CD4-positive, alpha-beta T cell treated with Interleukin-12 subunit alpha and Interleukin-12 subunit beta, for 1 hour (primary cell): ENCODE measurements at places on chromosomes 5 and 9.

GRCh38 chr9:132288361-132288760 is 66.4 kb downstream of the SETX start:
- no peak for DNase-seq

GRCh38 chr9:129458663-129459546 is 162.0 kb downstream of the C9orf50 start:
- DNase-seq: no peak

DNA sequence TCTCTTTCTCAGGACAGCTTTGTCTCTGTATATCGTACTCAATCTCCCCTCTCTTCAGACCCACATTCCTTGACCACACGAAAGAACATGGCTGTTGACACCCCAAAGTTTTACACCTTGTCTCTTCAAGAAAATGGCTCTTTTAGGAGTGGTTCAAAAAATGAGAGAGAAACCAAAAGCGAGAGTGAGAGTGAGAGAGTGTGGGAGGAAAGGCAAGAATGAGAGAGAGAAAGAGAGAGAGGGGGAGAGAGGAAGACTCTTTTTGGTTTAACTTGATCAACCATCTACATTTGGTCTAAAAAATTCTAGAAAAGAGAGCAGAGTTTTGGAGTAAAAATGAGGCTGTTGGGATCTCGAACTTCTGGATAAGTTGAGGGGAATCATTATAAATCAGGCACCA is 581.8 kb upstream of the WWC1 start:
- DNase-seq: no peak

DNA sequence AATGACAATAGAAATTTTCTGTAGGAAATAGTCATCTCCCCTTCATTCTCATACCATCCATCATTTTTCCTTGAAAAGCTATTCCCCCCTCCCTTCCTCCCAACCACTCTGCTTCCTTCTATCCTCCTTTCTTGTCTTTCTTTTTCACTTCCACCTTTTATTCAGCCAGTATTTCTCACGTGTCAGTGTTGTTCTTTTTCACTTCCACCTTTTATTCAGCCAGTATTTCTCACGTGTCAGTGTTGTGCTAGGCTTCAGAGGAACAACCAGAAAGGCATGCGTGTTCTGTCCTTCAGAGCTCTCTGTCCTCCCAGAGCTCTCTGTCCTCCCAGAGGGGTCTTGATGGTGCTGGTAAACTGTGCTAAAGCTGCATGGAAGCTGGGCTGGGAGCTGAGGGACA is 419.6 kb downstream of the GADD45G start:
- DNase-seq: no peak

DNA sequence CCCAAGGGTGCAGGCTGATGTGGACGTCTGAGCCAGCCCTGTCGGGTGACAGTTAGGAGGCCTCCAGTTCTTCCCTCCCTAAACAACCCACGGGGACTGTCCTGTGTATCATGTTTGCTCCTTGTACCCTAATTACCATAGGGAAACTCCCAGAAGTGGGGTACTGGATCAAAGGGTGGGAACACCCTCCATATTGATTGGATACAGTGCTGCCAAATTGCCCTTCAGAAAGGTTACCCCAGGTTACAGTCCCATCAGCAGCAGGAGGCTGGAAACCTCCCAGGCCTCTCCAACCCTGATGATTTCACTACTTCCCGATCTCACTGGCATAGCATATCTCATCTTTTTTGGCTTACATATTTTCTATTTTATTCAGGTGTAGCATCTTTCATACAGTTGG is 22.0 kb downstream of the UBE2QL1 start:
- no peak for DNase-seq

- DNase-seq: no peak
These were observed 25.9 kb downstream of the GALNT12 start for GRCh38 chr9:98833090-98833956.

GRCh38 chr5:120228262-120229031 is 235.7 kb upstream of the PRR16 start:
- no peak for DNase-seq

GRCh38 chr9:93126151-93126781 is 7.8 kb downstream of the NINJ1 start:
- DNase-seq: peak; percentile 38

DNA sequence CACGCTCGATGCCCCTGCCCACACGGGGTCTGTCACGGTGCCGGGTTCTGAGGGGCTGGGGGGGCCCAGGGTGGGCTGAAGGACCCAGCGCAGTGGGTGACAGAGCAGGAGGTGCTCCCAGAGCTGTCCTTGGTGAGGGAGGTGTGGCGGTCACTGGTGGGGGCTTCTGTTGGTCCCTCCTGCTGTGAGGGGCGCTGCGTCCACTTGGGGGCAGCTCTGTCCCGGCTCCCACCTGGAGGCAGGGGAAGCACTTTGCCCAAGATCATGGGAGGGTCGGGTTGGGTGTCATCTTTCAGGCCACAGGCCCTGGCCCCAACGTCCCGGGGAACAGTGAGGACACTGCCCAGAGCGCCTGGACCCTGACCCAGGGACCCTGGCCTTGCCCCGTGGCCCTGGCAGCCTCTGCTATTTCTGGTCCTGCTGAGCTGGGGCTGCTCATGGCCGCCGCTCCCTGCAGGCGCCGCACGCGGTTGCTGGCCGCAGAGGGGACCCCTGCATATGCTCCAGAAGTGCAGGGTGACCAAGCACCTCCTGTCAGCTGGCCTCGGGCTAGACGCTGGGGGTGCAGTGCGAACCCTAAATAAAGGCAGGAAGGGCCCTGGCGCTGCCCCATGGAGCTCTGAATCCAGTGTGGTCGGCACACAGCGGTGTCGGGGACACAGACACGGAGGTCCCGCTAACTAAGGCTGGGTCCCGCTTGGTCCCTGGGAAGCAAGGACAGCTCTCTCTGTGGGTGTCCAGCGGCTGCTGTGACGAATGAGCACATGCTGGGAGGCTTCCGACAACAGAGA is 11.6 kb upstream of the RNU6ATAC start:
- DNase-seq: no peak

GRCh38 chr9:127492616-127493015 is 41.3 kb downstream of the LRSAM1 start:
- DNase-seq: no peak

- DNase-seq: no peak
These were observed 10.6 kb downstream of the AFF4 start for GRCh38 chr5:132952829-132953228.

- DNase-seq: no peak
These were observed 5.2 kb downstream of the STOM start for GRCh38 chr9:121364886-121365285.

DNA sequence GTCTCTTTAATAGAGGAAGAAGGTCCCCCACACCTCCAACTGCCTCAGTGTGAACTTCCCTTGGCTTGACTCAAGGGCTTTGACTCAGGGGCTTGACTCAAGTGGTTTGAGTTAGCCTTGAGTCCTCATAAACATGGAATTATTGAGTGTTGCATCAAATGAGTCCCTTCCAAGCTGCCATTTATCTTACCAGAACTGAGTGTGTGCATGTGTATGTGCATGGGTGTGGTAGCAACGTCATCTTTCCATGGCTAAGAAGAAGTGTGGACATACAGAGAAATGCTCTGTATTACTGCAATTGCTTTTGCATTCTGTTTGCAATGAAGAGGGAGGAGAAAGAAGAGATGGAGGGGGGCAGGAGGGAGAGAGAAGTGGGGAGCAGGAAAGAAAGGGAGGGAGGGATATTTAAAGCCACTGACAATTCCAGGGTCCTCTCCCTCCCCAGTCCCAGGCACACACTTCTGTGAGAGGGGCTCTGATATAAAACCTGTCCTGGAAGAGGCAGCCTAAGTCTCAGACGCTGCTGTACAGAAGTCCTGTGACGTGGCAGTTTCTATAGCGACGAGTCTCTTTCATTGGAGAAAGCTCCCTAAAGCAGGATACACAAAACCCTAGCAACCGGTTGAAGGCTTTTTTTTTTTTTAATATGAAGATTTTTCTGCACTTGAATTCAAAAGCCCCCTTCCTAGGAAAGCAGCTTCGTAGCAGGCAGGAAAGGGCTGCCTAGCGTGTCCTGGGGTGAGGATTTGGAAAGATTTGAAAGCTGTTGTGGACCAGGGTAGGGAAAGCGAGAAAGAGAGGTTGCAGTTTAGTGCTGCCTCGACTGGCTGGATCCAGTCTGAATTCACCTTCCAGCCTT is 93.3 kb upstream of the MAP1B start:
- no peak for DNase-seq

GRCh38 chr5:56443826-56444225 is 210.7 kb upstream of the ANKRD55 start:
- DNase-seq: no peak

GRCh38 chr5:35694481-35694880 is 76.8 kb downstream of the SPEF2 start:
- DNase-seq: no peak

- no peak for DNase-seq
These were observed 14.8 kb downstream of the BARHL1 start for GRCh38 chr9:132597073-132597775.

DNA sequence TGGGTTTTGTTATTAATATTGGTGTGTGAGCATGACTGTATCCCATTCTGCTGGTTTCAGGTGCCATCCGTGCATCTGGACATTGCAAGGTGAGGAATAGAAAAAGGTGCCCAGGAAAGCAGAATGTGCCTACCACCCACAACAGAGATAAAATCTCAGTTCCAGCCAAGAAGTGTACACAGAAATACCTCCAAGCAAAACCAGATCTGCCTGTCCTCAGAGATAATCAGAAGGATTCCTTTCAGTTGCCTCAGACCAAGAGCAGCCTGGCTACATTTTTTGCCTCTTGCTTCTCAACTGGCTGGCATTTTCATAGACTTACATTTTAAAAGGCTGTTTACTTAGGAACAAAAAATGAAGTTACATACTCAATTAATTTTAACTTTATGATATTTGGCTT is 12.1 kb upstream of the ABLIM3 start:
- no peak for DNase-seq

- DNase-seq: no peak
These were observed 41.5 kb downstream of the DCP2 start for GRCh38 chr5:113017881-113018635.

DNA sequence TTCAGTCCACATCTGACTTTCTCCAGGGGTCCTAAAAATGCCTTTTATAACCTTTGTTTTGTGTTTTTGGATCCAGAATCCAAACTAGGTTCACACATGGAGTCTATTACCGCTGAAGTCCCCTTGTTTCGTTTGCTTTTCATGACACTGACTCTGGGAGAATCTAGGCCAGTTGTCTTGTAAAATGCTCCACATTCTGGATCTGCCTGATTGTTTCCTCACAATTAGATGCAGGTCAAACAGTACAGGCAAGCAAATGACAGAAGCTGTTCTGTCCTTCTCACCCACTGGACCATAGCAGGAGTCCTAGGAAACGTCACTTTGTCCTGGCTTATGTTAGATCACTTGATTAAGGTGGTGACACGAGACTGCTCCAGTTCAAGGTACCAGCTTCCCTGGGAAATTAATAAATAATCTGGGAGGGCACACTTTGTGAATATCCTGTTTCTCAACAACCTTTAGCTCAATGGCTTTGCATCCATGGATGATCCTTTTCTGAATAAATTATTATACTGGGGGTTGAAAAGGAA is 34.1 kb downstream of the FABP6 start:
- DNase-seq: no peak

DNA sequence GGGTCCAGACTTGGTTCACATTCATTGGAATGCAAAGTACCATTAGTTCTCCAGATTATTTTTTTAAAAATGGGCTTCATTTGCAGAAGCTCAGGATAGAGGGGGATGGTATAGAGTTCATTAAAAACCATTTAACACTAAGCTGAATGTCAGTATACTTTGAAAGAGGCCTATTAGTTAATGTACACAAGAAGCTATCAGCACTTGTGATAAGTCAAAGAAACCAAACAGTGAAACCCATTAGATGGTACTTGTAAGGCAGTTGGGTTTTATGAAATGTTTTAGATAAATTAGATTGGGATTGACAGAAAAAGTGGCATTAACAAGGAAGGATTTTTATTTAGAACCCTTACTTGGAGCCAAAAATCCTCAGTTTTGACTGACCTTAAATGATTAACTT is 229.2 kb upstream of the MPDZ start:
- no peak for DNase-seq

- no peak for DNase-seq
These were observed 108.3 kb downstream of the PCSK1 start for GRCh38 chr5:96324708-96325107.

GRCh38 chr5:68683632-68684036 is 410.2 kb upstream of the SLC30A5 start:
- DNase-seq: no peak

DNA sequence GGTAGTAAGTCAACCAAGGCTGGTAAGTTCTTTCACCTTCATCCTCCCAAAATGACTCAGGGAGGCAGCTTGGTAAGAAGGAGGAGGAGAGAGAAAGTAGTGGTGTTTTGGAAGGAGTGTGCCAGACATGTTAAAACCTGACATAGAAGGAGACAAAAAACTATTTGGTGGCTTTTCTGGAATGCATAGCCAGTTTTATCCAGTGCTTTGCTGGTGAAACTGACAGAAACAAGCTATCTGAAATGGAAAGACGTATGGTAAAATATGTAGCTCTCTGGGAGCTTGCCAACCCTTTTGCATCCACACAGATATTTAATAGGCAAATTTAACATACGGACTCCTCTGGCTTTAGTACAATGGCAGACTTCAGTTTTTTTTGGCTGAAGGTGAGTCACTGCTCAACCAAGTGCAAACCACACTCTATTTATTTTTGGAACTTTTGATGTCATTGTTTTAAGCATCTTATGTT is 45.4 kb downstream of the RAB14 start:
- peak; percentile 20 for DNase-seq

DNA sequence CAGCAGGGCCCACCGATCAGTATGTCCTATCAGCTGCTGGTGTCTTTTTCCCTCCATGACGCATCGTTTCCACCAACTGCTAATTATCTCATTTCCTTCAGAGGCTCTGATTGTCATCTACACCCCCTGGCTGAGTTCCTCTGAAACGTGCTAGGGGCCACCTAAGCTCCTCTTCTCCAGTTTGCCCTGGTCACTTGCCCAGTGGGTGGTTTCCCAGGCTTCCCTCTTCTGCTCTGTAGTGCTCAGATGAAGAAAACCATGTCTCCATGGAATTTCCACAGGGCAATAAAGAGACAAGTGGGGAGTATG is 65.3 kb downstream of the TSTD2 start:
- DNase-seq: no peak

DNA sequence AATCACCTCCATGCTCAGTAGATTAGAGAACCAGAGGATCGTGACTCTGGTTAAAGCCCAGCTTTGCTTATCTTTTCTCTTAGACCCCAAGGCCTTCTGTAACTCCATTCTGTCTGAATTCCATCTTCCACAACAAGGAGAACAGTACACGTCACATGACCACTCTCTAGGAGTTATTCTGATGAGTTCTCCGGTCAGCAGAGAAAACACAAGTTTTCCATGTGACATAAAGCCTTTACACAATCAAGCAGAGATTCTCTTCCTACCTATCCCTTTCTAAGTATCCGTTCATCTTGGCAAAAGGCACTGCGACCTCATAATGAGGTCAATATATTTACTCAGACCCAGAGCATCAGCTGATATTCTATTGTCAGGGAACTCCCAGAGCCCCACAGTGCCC is 112.3 kb downstream of the TRPM6 start:
- DNase-seq: no peak
